Anterior cingulate cortex (tissue), 58 donors: ENCODE measurements at places on chromosomes 5 and 9.

DNA sequence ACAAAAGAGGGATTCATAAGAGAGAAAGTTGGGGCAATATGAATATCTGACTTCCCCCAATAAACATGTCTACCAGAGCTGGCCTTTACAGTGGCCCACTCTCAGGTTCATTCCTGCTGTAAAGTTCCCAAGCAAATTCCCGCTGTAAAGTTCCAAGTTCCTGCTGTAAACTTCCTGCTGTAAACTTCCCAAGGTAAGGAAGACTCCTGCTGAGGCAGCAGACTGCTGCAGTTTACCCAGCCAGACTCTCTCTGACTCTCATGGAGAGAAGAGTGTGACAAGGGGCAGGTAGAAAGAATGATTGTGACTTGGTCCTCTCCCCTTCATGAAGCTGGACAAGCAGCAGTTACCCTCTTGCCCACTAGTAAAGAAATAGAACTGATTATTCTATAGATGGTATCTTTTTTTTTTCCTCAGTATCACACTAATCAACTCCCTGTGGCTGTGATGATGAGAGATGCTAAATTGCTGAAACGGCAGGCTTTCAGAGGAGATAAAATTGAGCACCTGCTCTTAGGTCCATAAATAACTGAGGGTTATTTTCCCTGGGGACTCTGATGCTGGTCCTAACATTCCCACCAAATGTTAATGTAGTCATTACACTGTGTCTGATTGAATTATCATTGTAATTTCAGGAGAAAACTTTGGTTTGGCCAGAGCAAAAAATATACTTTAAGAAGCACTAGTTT is 220.4 kb downstream of the PARP8 start:
- no peak for DNase-seq

DNA sequence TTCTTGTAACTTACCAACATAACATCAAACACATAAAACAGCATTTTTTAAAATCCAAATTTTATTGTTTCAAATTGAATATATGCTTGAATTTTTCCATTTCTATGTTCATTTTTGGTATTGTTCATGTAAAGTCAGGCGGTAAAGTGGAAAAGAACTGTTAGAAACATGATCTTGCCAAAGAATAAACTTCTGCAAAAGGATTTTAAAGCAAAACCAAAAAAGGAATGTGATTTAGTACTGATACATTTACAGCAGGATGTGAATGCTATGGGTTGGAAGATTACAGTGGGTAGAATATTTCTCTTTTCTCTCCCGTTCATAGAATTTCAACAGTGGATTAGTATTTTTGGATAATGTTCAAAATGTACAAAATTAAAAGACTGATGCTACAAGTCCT is 277.2 kb upstream of the MPDZ start:
- no peak for DNase-seq

DNA sequence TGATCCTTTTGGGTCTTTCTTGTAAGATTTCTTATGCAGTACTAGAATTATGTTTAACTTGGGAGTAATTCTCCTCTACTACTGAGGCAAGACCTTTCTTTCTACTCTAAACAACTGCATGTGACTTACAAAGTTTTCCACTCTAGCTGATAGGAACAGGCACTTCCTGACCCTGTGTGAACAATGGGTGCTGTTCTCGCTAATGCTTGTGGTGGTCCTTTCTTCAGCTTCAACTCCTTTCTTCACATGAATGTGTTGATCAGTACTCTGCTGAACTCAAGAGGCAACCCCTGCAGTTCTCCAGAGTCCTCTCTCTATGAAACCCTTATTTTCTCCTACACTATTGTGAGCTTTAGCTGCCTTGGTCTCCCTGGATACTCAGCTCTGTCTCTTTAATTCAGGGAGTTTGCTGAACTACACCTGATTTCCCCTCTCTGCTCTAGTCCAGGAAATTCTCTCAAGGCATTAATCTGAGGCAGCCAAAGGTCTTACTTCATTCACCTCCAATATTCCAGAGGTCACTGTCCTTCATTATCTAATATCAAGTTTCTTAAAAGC is 484.6 kb upstream of the PIK3R1 start:
- DNase-seq: no peak

GRCh38 chr5:121968910-121969607 is 7.3 kb downstream of the SRFBP1 start:
- no peak for DNase-seq

- DNase-seq: no peak
Measured at GRCh38 chr9:130128251-130128650, 44.0 kb upstream of the NCS1 start.

DNA sequence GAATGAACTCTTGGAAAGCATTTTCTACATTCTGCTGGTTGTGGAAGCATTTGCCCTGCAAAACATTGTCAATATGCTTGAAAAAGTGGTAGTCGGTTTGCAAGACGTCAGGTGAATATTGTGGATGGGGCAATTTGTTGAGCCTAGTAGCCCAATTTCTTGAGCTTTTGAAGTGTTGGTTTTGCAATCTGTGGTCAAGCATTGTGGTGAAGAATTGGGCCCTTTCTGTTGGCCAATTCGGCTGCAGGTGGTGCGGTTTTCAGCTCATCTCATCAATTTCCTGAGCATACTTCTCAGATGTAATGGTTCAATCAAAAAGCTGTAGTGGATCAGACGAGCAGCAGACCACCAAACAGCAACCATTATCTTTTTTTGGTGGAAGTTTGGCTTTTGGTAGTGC is 426.8 kb upstream of the CDH9 start:
- no peak for DNase-seq

GRCh38 chr5:17828681-17829080 is 194.4 kb downstream of the TAF11L14 start:
- DNase-seq: no peak
